ENCODE measurements at places on chromosomes 16 and 17.

DNA sequence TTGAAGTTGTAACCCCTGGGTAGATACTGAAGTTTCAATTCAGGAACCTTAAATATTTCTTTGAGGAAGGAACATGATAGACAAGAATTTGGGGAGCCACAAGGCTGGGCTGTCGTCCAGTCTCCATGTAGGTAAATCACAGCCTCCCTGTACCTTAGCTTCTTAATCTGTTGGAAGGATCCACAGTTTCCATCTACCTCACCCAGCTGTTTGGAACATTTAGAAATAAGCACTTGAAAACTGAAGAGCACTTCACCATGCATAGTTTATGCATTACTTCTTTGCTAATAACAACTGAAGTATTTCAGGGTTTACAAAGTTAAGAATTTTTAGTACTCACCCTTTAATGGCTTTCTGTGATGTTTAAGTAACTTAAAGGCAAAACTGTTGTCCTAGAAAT lies 17.2 kb downstream of the TXNDC11 start:
- no peak for DNase-seq

DNA sequence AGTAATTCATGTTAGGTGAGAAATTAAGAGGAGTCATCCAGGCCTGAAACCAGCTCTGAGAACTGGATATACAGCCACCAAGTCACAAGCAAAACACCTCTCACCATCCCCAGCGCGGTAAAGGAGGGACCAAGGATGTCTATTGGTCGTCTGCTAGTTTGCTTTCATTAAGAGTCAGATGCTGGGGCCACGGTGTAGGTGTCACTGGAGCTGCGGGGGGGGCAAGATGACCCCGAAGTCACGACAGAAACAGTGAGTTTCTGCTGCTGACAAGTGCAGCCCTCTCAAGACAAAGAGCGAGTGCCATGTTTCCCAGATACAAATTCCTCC lies 790 bp downstream of the NCBP3 start:
- DNase-seq = peak; percentile 35

DNA sequence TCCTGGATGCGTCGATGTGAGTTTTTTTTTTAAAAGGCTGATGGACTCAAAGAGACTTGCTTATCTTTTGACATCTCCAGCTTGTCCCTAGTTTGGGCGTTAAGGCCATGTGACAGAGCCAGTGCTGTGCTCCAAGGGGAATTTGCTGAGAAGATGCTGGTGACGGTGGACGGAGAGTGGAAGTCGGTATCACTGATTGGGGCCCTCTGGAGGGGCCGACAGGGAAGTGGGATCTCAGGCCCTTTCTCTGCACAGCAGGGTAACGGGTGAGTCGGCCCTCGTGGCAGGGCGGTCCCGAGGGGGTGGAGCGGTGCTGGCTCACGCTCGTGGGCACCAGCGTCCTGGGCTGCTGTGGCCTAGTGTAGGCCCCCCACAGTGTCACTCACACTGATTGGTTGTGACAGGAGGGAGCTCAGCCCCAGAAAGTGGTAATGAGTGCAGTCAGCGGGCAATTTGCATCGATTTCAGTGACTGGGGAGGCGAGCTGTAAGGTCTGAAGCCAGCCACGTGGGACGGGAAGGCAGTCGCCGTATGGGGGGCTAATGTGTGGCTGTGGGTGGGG lies 91.3 kb downstream of the TBC1D16 start:
- no peak for DNase-seq

DNA sequence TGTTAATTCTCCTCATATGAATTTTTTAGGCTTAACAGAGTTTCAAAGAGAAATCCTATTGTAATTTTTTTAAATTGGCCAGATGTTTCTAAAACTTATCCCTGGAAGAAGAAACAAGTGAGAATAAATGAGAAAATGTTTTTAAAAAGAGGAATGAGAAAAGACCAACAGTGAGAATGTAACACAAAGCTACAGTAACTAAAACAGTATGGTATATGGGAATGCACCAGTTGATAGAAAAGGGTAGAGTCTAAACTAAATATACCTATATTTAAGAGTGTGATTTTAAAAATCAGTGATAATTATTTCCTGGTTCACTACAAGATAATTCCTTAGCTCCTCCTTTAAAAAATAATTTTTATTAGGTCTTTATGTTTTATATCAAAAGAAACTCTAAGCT lies 127.9 kb downstream of the CCDC182 start:
- no peak for DNase-seq

DNA sequence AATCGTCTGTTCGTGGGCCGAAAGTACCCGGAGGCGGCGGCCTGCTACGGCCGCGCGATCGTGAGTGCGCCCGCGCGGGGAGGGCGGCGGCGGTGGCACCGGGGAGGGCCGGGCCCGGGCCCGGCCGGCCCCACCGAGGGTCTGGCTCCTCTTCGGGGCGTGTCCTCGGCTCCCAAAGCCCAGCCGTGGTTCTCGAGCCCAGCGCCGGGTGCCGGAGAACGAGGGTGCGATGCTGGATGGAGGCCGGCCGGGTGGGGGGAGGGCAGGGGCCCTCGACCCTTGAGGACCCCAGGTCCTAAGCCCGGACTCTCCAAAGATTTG lies 375 bp downstream of the STUB1 start:
- no peak for DNase-seq

DNA sequence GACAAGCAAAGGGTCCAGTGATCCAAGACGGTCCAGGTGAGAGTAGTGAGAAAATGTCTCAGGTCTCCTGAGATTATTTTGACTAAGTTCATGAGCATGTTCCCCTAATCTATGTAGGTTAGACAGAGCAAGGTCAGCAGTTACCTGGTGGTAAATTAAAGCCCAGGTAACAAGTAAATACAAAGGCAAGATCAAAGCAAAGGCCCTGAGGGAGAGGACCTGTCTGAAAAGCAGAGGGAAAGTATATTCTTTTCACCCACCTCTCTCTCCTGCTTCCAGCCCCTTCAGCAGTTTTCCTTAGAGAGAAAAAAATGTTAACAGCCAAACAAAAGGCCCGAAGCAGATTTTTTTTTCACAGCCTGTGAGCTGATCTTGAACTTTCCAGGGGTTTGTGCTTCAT lies 302.7 kb downstream of the MAP2K6 start:
- no peak for DNase-seq

DNA sequence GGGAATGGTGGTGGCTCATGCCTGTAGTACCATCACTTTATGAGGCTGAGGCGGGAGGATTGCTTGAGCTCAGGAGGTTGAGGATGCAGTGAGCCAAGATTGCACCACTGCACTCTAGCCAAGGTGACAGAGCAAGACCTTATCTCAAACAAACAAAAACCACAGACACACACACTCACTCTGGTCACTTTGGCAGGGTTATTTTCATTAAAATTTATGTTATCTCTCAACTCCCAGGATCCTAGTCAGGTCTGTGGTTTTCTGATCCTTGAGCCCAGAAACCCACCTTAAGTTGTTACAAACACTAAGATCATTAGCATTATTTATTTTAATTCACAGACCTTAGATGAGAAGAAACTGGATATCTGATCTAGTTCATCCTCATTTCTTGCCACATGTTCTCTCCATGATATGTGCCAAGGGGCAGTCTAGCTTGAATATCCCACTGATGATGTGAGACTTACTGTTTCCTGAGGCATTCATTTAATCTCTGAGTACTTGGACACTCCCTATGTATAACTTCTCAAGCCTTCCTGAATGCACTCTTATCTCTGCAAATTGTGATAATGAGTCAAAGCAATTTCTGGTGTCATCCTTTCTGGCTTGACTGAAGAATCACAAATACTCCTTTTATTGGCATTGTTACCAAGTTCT lies 9.6 kb downstream of the ABHD15 start:
- DNase-seq = no peak

- no peak for DNase-seq
Measured at GRCh38 chr17:44780845-44781480, 22.2 kb downstream of the ADAM11 start.

- DNase-seq = no peak
Measured at GRCh38 chr17:49442041-49442440, 27.4 kb upstream of the PHB1 start.

GRCh38 chr17:3693829-3694231 lies 2.1 kb downstream of the P2RX5 start:
- peak; percentile 45 for DNase-seq

GRCh38 chr17:61065263-61065773 lies 334.3 kb upstream of the TBX2 start:
- DNase-seq = no peak

DNA sequence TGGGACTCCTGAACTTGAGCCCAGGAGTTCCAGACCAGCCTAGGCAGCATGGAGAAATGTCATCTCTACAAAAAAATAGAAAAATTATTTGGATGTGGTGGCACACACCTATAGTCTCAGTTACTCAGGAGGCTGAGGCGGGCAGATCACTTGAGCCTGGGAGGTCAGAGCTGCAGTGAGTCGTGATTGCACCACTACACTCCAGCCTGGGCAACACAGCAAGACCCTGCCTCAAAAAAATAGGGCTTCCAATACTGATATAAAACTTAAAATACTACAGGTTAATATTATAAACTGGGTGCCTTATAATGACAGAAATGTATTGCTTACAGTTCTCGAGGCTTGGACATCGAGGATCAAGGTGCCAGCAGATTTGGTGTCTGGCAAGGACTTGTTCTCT lies 10.6 kb downstream of the CES2 start:
- no peak for DNase-seq

DNA sequence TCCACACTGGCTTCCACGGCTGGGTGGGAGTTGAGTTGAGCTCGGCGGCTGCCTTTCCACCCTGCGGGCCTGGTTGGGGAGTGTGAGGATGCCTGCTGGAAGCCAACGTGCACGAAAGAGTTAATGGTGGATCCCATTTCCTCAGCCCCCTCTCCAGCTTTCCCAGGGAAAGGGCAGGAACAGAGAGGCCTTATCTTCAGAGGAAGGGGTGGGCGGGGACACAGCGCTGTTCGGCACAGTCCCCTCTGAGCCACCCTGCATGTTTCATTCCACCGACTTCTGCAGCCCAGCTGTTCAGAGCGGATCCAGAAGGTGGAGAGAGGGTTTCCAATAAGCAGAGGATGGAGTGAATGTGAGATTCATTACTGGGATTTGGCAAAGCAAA lies 295.3 kb downstream of the SEC14L1 start:
- no peak for DNase-seq

DNA sequence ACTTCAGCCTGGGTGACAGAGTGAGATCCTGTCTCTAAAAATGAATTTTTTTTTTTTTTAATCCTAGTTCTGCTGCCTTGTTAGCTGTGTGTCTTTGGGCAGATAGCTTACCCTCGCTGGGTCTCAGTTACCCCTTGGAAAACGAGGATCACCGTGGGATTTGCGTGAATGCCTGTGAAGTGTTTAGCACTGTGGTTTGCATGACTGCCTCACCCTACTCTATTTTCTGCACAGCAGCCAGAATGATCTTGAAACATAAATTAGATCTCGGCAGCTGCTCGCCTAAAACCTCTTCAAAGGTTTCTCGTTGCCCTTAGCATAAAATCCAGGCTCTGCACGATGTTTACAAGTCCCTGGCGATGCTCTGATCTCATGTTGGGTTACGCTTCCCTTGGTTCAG lies 71.2 kb upstream of the GRIN2A start:
- no peak for DNase-seq

- DNase-seq = no peak
Measured at GRCh38 chr17:60134396-60135150, 15.2 kb upstream of the CA4 start.

- no peak for DNase-seq
Measured at GRCh38 chr17:73391331-73392265, 79.8 kb upstream of the CDC42EP4 start.

DNA sequence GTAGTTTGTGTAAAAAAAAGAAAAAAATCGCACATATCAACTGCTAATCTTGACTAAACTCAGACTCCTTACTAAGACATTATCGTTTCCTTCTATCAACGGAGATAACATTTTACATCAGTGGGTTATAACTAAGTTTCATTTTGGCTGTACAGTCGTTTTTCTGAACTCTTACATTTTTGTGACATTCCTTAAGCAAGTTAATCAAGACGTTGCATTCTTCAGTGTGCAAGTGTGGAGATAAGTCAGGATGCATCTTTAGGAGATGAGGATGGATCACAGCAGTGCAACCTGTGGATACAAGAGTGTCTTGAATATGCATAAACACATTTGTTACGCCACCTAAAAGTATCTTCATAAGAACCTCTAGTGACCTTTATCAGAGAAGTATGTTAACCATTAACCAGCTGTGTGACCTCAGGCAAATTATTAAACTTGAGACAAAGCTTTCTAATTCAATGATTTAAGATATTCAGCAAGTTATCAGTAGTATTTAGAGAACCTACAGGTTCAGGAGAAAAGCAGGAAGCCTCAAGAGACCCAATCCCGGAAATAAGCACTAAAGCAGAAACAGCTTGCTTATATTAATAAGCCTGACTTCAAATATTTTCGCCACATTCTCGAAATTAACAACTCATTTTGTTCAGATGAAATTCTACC lies 9.4 kb downstream of the CMC2 start:
- peak; percentile 30 for DNase-seq

GRCh38 chr16:28280881-28281836 lies 11.2 kb upstream of the SBK1 start:
- DNase-seq = no peak

DNA sequence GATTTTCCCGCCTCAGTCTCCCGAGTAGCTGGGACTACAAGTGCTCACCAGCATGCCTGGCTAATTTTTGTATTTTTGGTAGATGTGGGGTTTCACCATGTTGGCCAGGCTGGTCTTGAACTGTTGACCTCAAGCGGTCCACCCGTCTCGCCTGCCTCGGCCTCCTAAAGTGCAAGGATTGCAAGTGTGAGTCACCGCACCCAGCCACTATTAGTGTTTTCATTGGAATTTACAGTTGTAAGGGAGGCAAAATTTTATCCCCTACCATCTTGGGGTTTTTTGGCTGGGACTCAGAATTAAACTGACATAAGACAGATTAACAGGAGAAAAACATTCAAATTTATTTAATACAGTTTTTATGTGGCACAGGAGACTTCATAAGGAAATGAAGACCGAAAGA lies 12.3 kb upstream of the MYCBPAP start:
- no peak for DNase-seq

DNA sequence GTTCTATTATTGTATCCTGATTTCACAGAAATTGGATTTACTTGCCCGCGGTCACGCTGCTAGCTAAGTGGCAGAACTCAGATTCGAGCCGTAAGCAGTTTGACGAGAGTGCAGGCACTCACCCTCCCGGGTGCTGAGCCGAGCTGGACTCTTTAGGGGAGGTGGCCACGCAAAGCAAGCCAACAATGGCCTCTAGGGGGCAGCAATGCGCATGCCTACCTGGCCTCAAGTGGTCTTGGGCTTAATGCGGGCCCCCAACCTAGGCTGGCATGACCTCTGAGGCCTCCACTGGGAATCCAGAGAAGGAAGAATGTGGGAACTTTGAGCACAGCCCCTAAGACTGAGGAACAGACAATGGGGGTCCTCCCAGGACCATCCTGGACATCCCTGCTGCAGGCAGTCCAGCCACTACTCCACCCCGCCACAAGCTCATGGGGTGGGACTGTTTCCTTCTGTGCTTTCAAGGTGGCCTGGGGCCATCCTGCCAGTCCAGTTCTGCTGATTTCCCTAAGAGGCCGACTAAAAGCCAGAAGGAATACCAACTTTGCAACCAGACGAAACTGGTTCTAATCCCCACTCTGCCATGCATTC lies 276.5 kb downstream of the XYLT1 start:
- DNase-seq = peak; percentile 55

GRCh38 chr17:81673561-81674258 lies 7.2 kb downstream of the CCDC137 start:
- no peak for DNase-seq

GRCh38 chr17:31273516-31273915 lies 23.5 kb downstream of the OMG start:
- no peak for DNase-seq

- DNase-seq = no peak
Measured at GRCh38 chr17:43025290-43025657, 243 bp downstream of the RND2 start.

All from CD4-positive, alpha-beta T cell treated with Interleukin-12 subunit alpha and Interleukin-12 subunit beta, for 1 hour (primary cell).